Mammary epithelial cell (primary cell): ENCODE measurements at places on chromosomes 2 and 18. TPM values are rescaled to one million over a fixed set of nuclear protein-coding genes. Genes with fewer than 3 reads are reported as not detected.

DNA sequence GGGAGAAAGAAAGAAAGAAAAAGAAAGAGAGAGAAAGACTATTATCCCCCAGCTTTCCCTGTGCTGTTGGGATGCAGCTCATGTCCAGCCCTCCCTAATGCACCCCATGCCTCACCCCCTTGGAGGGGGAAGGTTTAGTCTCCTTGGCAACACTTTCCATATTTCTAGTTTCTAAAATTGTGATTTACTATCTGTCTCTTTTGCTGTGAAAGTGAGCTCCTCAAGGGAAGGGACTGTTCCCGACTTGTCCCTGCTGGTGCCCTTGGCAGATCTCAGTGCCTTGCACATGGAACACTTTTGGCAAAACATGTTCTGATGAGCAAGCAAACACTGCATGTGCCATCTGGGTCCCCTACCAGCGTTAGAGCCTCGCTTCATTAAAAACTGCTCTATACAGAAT is 11.7 kb upstream of the NAPG start:
- DNase-seq: no peak

GRCh38 chr2:98764499-98764898 is 33.6 kb upstream of the MGAT4A start:
- no peak for DNase-seq

DNA sequence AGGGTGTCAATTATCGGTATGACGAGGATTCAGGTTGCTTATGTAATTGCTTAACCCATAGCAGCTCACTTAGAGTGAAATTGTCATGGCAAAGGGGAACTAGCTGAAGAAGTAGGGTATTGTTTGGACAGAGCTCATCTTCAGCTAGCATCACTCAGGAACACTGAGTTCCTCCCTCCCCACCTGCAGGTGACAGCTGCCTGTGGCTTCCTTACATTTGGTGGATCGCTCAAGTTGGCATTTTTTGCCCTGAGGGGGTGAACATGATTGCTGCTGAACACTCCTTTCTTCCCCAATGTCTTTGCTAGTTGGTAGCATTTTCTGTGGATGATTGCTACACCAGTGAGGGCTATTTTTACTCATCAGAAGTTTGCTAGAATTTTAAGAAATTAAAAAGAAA is 86.7 kb upstream of the THUMPD2 start:
- peak; percentile 10 for DNase-seq

- peak; percentile 72 for DNase-seq
Observed at GRCh38 chr2:180848393-180848792, 132.0 kb upstream of the UBE2E3 start.

- DNase-seq: no peak
Observed at GRCh38 chr2:238868616-238869292, 20.9 kb downstream of the TWIST2 start.

DNA sequence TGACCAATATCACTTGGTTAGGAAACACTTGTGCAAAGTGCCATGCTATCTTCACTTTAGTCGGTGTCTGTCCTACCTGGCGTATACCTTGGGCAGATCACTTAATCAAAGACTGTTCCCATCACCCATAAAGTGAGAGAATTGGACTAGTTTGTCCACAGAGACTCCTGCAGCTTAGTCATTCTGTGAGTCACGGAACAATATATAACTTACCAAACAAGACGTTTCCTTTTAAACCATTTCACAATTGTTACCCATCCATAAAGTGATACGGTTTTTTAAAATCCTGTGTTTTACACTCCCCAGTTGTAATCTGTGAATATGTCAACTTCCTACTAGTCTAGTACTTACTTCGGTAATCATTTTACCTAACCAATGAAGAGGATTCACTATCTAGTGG is 499.3 kb upstream of the SMIM21 start:
- peak; percentile 1 for DNase-seq

GRCh38 chr18:13633700-13634099 is 92.7 kb downstream of the FAM210A start:
- DNase-seq: no peak

GRCh38 chr2:205995260-205995659 is 90.7 kb downstream of the INO80D start:
- DNase-seq: no peak

DNA sequence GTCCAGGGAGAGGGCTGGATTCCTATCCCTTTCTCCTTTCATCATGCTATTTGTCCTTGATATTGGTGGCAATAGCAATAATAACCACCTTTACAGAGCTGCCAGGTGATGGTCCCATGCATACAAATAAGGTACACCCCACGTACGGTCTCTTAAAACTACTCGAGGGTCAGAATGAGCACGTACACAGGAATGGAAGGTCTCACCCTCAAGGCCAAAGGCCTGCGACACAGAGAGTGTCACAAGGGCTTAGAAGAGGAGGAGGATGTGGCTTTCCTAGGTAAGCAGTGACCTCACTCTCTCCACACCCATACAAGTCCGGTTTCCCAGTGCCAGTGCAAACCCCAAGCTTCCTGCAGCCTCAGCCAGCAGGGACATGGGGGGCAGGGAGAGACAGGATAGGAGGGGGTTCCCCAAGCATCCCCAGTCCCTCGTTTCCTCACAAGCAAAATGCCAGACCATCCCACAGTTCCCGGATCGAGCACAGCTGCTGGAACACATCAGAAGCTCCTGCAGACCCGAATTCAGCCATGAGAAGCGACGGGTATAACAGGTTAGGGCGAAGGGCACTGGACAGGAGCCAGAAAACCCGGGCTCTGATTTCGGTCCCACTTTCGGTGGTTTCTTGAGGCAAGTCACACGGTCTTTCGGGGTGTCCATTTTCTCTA is 49.2 kb downstream of the PLB1 start:
- DNase-seq: peak; percentile 53

GRCh38 chr2:9984217-9984739 is 32.8 kb downstream of the GRHL1 start:
- DNase-seq: peak; percentile 11

DNA sequence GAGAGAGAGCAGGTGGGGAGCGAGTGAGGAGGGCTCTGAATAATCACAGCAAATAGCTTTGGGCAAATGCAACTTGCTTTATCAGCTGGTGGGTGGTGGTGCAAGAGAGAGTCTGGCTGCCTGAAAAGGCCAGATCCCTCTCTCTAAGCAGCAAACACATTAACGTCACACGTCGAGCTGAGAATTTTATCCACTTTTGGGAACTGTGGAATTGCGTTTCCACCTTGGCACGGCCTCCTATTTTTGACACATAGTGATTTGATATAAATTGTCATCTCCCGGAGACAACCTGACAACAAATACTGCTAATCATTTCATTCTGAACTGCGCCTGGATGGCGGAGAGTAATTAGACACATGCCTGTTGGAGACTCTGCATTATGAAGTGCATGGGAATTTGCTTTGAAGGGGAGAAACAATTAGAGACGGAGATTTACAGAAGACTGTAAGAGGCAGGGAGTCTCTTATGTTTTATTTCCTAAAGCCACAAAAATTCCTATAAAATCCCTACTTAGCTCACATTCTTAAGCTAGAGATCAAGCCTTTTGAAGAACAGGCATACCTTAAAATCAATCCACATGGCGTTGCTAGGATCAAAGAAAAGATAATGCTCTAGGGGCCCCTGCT is 634.1 kb downstream of the TDRD15 start:
- no peak for DNase-seq

- DNase-seq: peak; percentile 64
Observed at GRCh38 chr18:32714571-32715148, 58.2 kb downstream of the KLHL14 start.

DNA sequence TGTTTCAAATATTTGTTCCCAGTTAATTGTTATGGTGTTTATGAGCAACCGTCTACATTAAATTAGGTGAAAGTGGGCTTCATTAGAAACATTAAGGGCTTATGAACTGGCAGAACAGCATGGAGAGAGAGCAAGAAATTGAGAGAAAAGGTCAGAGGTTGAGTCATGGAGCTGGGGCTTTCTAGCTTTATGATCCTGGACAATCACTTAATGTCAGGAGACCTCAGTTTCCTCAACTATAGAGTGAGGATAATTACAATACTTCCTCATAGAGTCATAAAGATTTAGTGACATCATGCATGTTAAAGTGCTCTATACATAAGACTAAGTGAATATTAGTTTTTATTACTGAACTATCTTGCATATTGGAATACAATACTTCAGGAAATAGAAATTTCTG is 83.9 kb downstream of the PLCL1 start:
- DNase-seq: no peak

DNA sequence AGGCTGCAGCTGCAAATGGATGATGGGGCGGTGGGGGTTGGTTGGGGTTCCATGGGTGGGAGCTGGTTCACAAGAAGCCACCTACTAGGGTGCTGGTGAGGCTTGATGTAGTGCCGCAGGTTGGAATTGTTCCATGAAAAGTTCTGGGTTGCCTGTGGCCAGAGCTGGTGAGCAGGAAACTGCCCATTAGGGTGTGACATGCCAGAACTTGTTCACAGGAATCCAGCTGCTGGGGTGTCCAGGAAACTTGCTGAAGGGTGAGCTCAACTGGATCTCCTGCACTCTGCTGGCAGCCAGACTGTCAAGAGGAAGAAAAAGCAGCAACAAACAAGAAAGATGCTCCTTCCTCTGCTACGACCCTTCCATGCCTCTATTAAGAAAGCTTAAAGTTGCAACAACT is 48.8 kb downstream of the MAP3K20 start:
- peak; percentile 94 for DNase-seq

DNA sequence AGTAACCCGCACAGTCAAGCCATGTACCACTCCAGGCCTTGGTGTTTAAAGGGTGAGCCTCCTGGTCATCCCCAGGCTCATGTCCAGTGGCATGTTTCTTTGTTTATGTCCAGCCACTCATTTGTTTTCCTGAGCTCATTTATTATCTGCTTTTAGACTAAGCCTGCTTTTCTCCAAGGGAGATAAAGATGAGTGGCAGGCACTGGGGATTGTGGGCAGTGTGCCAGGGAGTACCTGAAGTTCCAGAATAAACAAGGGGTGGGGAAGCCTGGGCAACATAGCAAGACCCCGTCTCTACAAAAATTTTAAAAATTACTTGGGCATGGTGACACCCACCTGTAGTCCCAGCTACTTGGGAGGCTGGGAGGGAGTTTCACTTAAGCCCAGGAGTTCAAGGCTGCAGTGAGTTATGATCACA is 1.9 kb downstream of the ANXA4 start:
- DNase-seq: no peak

GRCh38 chr18:77210249-77210648 is 39.4 kb upstream of the GALR1 start:
- DNase-seq: no peak

Gene RGPD4
- not detected for polyA plus RNA-seq

Gene VIL1
- polyA plus RNA-seq: 0.01 TPM

Gene HJURP
- 38.6 TPM for polyA plus RNA-seq

Gene XDH
- 45.1 TPM for polyA plus RNA-seq

Gene QPCT
- polyA plus RNA-seq: 4.0 TPM

Gene ALPI
- polyA plus RNA-seq: not detected
